GM10248 (cell line): ENCODE measurements at places on chromosomes 2 and 18.

GRCh38 chr2:113156278-113157117 lies 17.3 kb upstream of the PSD4 start:
- no peak for DNase-seq

GRCh38 chr2:239267288-239267951 lies 133.4 kb downstream of the HDAC4 start:
- DNase-seq = peak; percentile 85

- DNase-seq = no peak
Measured at GRCh38 chr2:207792244-207792785, 22.6 kb upstream of the FZD5 start.

DNA sequence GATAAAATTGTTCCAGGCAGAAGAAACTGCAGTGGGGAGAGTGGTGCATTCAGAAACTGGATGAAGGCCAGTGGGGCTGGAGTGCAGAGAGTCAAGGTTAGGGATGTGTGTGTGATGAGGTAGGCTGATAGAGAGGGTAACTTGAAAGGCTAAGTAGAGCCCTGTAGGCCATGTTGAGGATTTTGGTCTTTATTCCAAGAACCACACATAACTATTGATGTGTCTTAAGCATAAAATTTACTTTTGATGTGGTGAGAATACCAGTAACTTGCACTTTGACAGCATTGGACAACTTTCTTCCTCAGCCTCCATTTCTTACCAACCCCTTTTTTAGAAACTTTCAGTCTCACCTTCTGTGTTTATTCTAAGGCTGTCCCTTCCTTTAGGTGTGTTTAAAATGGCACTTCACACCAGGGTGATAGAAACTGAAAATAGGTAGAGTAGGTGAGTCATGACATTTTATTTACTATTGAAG lies 22.6 kb downstream of the MTX2 start:
- DNase-seq = peak; percentile 12

- DNase-seq = no peak
Measured at GRCh38 chr2:52312486-52312885, 1280.6 kb upstream of the NRXN1 start.

DNA sequence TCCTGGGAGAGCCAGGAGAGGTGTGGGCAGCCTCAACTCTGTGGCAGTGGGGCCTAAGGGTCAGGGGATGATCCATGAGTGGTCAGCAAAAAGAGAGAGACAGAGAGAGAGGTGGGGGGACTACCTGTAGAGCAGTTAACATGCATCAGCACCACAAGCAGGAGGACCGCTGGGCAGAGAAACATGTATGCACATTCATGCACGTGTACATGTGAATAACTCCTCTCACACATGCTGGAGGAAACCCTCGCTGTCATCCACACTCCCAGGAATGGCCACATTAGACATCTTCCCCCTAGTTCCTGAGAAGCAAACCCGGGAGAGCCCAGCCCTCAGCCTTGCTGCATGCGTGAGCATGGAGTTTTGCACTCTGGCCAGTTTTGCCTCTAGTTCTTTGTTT lies 166.1 kb downstream of the SMAD7 start:
- DNase-seq = no peak

DNA sequence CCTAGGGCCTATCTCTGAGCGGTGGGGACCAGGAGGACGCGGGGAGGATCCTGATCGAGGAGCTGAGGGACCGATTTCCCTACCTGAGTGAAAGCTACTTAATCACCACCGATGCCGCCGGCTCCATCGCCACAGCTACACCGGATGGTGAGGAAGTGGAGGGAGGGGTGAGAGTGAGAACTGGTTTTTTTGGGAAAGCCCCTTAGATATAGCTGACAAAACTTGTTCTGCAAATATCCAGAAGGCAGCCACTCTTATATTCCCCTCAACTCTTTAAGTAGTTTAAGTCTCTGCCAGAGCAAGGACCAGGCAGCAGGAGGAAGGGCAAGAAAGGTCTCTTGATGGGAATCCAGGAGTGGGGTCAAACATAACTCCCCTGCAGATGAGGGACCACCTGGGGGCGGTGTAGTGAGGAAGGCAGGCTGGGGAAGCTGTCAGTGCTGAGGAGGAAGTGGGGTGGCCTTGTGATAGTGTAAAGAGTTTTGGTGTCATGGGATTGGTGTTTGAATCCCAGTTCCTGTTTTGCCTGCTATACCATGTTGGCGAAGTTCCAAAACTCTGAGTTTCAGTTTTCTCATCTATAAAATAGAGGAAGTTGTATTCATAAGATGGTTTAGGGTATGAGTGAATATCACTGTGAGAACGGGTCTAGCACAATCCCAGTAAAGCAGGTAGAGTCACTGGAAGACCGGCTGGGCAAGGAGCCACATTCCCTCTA lies 3.4 kb downstream of the NAGK start:
- DNase-seq = peak; percentile 80

GRCh38 chr2:189260361-189260814 lies 80.8 kb upstream of the COL5A2 start:
- DNase-seq = no peak

DNA sequence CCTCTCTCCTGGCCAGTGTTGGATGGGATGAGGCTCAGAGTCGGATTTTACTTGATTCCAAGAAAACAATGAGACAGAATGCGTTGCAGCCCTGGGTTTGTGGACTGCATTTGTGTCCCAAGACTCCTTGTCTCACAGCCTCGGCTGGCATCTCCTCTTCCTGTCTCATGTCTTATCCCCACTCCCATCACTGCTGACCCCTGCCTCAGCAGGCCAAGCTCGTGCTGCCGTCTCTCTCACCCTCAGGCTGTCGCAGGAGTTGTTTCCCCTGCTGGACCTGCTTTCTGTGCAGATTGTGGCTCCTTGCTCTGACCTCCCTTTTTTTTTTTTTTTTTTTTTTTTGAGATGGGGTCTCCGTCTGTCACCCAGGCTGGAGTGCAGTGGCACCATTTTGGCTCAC lies 70.2 kb upstream of the RALBP1 start:
- no peak for DNase-seq

DNA sequence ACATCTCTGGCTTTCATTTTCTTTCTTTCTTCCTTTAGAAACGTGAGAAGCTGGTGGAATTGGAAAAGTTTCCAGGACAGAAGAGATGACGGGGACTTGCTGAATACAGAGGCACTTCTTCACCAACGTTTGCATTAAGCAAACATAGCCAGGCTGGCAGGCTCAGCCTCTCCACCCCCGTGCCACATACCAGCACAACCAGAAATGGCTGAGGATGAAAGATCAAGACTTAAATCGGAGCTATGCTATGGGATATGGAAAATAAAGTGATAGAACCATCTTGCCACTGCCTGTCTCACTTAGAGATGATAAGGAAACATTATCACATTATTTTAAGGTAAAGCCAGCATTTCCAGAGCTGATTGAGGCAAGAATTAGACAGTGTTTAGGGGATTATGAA lies 483.3 kb downstream of the BCL11A start:
- DNase-seq = no peak

- no peak for DNase-seq
Measured at GRCh38 chr2:72080286-72081145, 67.1 kb downstream of the CYP26B1 start.

DNA sequence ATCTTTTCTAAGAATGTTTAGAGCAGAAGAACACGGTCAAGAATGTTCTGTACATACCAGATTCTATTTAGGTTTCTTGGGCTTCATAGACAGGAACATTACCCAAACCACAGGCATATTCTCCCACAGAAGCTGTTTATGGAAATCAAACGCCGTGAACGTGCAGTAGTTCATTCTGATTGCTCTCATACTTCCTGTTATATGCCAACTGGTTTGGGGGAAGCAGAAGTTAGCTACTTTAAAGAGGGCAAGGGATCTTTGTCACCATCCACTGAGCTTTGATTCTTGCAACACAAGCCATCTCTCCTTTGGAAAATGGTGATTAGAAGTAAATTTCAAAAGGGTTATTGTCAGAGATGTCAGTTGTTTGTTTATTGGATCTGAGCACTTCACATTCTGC lies 182.2 kb upstream of the NRP2 start:
- no peak for DNase-seq

DNA sequence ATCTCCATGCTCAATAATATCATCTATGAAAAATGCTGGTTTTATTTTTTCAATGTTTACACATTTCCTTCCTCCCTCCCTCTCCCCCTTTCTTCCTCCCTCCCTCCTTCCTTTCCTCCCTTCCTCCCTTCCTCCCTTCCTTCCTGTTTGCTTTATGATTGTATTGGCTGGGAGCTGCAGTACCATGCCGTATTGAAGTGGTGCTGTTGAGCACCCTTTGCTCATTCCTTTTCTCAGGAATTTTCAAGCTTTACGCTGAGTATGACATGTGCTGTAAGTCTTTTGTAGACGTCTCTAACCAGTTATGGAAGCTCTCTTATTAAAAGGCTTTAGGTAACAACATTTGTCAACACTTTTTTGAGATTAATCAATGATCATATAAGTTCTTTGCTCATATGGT lies 100.4 kb downstream of the SNTG2 start:
- no peak for DNase-seq

- DNase-seq = no peak
Measured at GRCh38 chr2:162974771-162975170, 136.2 kb upstream of the KCNH7 start.

DNA sequence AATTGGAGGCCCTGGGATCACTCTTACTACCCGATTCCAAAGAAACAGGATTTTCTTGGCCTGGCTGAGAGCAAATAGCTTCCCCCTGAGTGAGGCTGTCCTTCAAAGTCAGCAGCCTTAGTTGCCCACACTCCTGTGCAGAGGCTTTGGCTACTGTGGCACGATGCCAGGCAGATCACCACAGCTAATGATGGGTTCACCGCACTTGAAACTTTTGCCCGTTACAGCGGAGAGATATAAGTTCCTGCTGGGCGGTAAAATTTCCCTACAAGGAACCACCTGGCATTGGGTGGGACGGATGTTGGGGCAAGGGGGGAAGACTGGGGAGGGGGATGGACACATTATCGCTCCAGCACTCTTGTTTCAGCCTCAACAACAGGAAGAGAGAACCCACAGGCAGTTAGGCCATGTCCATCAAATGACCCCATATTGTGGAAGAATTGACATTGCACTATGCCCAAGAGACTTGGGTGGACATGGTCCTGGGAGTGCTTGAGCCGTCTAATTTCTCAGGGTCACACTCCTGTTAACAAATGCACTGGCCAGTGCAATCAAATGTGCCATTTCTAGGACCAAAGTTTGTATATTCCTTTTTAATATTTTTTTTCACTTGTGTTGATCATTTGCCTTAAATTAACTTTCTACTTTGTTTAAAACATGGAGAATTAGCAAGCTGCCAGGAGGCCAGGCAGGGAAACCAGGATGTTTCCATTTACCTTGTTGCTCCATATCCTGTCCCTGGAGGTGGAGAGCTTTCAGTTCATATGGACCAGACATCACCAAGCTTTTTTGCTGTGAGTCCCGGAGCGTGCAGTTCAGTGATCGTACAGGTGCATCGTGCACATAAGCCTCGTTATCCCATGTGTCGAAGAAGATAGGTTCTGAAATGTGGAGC lies 4.4 kb downstream of the IL1B start:
- DNase-seq = no peak

DNA sequence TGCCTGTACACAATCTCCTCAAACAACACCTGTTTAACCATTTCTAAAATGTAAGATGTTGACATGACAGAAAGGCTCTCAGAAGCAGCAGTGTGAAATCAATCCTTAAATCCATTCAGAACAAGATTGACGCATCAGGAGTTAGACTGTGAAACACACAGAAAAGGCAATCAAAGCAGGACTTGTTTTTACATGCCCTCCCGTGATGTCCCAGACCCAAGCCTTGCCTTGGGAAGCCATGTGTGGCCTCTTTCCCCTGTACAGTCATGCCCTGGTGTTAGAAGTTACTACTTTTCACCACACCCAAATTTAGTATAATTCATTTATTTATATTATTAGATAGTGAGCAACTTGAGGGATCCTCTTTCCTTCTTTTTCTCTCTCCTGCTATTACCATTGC lies 115.7 kb downstream of the NCKAP5 start:
- DNase-seq = no peak

GRCh38 chr18:5253910-5254309 lies 41.6 kb downstream of the ZBTB14 start:
- DNase-seq = no peak

- no peak for DNase-seq
Measured at GRCh38 chr2:70708376-70709199, 59.4 kb downstream of the ADD2 start.

GRCh38 chr18:10946058-10946457 lies 203.3 kb downstream of the PIEZO2 start:
- no peak for DNase-seq

DNA sequence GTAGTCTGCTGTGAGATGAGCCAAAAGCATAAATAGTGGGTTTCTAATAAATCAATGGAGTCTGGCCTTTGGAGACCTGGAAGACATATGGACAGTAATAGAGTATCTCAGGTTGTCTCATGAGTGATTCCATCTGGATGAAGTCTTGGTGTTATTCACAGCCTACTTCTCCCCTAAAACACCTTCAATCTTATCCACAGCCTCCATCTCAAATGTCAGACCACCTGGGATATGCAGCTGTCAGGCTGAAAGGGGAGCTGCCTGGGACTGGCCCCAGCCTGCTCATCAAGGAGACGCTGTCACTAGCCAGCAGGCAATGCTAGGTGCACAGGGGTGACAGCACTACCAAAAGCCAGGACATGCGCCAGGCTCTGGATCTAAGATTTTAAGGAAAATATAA lies 684.0 kb upstream of the ZEB2 start:
- DNase-seq = no peak

DNA sequence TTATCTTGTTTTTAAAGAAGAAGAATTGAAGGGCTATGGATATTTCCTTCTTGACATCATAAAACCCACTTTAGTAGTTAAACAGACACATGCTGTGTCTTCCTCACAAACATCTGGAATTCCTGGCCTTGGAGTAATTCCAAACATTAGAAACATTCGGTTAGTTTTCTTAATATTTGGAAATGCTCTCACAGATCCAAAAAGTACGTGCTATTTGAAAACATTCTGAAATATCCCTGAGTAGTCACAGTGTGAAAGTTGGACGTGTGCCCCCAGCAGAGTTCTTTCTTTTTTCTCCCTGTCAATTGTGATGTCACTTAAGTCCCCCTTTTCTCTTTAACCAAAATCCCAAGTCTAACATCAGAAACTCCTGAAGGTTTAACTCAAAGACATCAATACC lies 91.3 kb downstream of the ANTXR1 start:
- DNase-seq = no peak

DNA sequence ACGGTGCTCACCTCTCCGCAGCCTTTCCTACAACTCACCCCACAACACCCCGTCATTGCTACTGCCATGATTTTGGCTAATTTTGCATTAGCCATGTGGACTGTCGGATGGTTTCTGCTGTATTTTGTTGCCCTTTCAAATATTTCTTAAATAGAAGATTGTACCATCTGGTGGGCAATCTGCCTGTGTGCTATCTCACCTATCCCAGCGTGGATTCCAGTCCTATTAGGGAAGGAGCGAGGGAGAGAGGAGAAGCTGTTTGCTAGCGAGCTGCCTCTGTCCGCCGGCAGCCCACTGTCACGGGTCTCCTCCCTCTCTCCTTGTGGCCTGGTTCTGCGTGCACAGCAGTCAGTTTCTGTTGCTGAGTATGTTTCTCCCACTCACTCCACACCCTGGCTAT lies 336.2 kb downstream of the TXNL1 start:
- no peak for DNase-seq

GRCh38 chr18:35728676-35729075 lies 147.1 kb downstream of the GALNT1 start:
- DNase-seq = no peak

GRCh38 chr18:26448714-26449159 lies 99.6 kb downstream of the KCTD1 start:
- no peak for DNase-seq
